Activated T-cell treated with anti-CD3 and anti-CD28 coated beads, Interleukin-2, amount 50 U/mL, for 24 hours (primary cell): ENCODE measurements at places on chromosomes 5 and 9.

GRCh38 chr5:65190328-65191053 is 291.2 kb downstream of the ADAMTS6 start:
- no peak for DNase-seq

DNA sequence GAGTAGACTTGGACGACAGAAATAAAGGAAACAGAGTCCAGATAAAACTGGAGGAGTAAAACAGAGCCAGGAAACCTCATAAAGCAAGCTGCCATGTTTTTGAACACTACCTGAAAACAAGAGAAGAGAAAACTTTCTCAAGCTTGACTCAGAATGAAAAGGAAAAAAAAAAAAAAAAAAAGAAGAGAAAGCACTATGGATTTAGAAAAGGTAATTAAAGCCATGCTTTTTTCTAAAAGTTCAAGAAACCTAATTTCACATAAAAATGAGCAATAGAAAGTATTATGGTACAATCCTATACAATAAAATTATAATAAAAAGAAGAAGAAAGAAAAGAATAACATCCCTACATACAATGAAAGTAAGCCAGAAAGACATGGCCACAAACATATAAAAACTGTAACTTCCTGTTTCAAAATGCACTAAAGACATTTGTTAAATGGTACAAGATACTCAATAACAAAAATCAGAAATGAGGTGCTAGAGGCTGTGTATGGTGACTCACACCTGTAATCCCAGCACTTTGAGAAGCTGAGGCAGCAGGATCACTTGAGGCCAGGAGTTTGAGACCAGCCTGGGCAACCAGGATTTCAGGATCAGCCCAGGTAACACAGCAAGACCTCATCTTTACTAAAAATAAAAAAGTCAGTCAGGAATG is 129.5 kb downstream of the SIL1 start:
- DNase-seq = no peak

DNA sequence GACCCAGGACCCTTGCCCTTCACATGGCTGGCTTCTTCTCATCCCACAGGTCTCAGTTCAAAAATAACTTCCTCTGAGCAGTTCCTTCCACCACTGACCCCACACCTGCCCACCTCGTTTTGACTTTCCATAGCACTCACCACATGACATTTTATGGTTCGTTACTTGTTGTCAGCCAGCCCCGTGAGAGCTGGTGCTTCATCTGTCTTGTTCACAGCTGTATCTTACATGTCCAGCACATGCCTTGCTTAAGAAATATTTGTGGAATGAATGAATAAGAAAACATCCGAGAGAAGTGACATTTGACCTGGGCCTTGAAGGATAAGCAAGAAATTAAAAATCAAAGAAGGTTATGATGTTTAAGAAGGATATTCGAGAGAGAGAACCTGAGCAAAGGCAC is 193.9 kb downstream of the RFK start:
- no peak for DNase-seq

DNA sequence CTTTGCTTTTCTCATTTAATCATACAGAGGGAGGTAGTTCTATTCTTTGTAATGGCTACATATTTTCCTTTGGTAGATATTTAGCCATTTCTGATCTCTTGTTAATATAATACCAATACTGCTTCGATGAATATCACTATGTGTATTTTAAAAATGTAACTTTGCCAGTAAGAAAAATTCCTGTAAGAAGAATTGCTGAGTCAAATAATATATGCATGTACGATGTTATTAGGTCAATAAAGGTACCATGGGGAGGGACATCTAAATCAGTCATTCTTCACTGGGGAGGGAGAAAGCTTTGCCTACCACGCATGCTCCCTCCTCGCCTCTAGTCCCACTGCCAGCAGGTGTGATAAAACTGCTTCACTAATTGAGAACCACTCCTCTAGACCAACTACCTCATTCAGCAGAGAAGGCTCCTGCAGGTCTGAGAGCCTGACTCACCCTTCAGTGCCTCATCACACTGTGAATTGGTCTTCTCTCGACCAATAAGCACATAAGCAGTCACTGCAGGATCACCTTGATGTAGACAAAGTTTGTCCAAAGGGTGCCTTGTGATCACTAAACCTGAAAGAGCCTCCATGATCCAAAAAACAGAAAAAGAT is 56.1 kb upstream of the TBCA start:
- DNase-seq = no peak

GRCh38 chr5:172274951-172275753 is 8.4 kb downstream of the UBTD2 start:
- DNase-seq = peak; percentile 64

- DNase-seq = no peak
These were observed 112.8 kb upstream of the SARDH start for GRCh38 chr9:133850937-133851336.

DNA sequence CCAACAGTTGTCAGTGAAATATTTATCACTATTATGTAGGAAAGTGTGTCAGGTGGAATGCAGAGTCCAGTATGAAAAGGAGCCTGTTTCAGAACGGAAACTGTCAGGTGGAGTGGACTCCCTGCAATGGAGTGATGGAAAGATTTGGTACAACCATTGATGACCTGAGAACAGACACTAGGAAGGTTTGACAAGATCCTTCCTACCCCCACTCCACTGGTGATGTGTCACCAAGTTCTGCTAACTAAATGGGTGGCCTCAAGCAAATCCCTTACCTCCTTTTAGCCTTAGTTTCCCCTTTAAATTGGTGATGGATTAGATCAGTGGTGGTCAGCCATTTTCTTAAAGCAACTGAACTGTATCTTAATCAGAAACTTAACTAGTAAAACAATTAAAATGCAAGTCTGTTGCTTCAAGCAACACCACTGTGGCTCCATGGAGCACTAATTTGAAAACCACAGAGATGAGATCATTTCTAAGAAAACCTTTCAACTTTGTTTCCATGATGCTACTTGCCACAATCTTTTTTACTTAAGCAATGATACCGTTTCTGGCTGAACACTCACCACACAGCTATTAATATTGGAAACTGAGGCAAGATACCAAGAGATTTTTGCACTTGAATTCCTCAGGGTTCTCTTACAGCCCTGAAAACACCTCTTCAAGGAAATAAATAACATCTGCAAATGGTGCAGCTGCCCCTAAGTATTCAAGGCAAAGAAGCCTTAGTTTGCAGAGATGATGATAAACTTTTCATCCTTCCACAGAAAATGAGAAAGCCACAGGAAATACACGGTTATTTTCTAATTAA is 140.6 kb downstream of the ERCC6L2 start:
- no peak for DNase-seq

- DNase-seq = no peak
These were observed 42.4 kb upstream of the ELL2 start for GRCh38 chr5:96004087-96004486.

- no peak for DNase-seq
These were observed 12.6 kb downstream of the CHMP5 start for GRCh38 chr9:33277484-33277883.

- no peak for DNase-seq
These were observed 23.3 kb downstream of the TMEM171 start for GRCh38 chr5:73143716-73144115.

DNA sequence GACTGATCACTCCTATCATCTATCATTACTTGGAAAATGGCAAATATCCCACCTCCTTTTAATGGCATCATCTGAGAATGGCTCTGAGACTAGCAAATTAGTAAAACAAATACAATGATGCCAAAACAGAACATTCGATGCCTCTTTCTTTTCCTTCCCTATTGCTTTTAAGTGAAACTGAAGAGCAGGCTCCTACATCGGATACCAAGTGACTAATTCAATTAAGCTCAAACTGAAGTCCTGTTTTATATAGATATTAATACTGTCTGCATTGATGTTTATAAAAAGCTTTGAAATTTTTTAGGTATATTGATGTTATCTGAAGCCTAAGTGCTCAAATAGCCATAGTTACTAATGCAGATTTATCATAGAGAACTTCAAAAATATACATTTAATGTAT is 43.9 kb downstream of the SAXO1 start:
- DNase-seq = no peak

- DNase-seq = no peak
These were observed 35.7 kb upstream of the RANBP17 start for GRCh38 chr5:170826117-170826516.

DNA sequence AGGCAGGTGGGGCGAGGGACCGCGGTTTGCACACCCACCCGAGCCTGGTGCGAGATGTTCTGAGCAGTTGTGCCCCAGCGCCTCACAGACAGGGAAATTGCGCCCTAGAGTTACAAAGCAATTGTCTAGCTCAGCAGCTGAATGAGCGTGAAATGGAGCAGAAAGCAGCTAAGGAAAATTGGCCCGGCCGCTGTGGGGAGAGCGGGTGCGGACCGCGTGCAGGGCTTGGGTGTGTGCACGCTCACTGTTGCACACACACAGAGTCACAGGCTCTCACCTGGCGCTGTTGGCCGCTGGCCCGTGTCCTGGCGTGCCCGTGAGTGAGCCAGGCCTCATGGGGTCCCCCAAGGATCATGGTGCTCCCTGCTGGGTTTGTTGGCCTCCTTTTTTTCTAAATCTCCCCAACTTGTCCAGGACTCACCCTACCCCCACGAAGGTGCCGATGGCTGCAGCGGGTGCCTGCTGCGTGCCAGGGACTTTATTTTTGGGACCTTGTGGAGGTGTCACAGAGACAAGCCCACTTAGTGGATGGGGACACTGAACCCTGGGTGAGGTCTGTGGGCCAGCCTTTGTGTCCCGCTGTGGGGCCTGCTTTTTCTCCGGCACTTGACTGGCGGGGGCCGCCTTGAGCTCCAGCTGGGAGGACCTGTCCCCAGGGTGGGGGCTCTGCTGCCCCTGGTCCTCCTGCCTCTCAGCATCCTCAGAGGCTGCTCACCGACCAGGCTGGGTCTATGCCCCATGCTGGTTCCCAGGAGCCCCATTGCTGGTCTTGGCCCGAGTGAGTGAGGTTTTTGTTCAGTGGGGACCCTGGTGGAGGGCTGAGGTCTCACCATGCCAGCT is 5.2 kb downstream of the RXRA start:
- no peak for DNase-seq

DNA sequence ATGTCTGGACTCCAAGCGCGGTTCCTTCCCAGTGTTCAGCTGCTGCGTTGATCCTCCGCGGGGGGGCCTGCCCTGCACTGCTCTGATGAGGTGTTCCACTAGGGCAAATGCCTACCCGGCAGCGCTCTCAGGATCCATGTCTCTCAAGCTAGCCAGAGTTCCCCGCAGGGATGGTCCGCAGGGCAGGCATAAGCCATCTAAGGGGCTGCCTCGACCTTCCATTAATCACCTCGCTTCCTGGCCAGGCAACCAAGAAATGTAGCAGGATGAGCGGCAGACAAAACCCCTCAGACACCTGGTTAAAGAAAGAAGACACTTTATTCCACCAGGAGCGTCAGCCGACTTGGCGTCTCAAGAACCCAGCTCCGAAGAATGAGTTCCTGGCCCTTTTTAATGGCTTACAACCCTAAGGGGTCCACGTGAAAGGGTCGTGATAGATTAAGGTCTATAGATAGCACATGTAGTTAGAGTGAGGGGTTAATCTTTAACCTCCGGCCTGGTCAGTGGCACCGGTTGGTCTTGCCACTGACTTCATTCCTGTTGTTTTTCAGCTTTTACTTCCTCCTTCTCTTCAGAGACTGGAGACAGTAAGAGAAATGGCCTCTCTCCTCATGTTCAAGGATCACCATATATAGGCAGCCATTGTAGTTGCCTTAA is 47.2 kb upstream of the COX7C start:
- DNase-seq = no peak

GRCh38 chr5:137629646-137630045 is 106.2 kb downstream of the KLHL3 start:
- peak; percentile 47 for DNase-seq

- no peak for DNase-seq
These were observed 14.8 kb downstream of the NDST1 start for GRCh38 chr5:150522504-150523414.

DNA sequence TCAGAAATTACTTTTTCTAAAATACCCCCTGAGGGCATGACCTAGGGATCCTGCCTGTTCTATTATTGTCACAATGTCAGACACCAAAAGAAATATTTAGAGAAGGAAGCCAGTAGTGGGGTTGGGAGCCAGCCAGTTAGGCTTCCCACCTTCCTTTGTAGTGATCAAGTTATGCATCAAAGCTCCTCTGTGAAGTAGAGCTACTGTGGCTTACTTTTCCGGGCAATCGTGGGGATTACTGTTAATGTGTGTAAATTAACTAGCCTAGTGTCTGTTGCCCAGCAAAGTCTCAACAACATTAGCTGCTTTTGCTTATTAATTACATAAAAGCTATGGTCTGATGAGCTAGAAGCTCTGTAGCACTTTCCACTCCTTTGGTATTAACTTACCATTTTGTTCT is 109.0 kb upstream of the PCAT7 start:
- no peak for DNase-seq

- no peak for DNase-seq
These were observed 407.4 kb upstream of the SEMA6A start for GRCh38 chr5:116982035-116982434.

DNA sequence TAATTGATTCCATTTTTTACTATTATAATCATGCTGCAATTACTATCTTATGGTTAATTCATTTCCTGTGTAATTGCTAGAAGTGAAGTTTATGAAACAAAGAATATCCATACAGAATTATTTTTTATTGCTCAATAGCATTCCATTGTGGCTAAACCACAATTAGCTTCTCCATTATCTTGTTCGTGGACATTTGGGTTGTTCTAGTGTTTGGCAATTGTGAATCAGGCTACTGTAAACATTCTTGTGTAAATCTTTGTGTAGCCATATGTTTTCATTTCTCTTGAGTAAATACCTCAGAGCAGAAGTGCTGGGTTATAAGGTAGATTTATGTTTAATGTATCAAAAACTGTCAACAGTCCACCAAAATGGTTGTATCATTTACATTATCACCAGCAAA is 341.1 kb downstream of the MAT2B start:
- no peak for DNase-seq

DNA sequence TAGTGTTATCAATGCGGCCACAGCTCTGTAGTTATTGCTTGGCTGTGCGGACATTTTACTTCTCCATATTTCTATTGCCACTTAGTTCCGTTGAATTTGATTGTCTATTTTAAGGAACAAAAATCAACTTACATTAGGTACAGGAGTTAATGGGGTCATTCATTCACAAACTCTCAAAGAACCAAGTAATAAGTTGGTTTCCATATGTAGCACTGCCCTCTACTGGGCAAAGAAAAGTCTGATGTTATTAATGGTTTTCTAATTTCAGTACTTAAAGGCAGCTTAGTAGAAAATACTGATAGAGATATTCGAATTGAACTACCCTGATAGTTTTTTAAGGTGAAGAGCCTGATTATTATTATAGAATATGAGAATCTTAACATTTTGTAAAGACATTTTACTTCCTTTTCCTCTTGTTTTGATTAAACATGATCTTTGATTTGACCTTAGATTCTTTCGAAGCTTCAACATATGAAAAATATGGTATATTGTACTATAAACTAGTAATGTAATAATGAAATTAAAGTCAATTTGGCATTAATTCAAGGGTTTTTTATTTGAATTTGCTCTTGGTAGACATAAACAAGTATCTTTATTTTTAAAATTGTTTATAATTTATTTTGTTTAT is 119.5 kb upstream of the CTNND2 start:
- DNase-seq = no peak

- no peak for DNase-seq
These were observed 222.7 kb downstream of the DCP2 start for GRCh38 chr5:113199122-113199905.

DNA sequence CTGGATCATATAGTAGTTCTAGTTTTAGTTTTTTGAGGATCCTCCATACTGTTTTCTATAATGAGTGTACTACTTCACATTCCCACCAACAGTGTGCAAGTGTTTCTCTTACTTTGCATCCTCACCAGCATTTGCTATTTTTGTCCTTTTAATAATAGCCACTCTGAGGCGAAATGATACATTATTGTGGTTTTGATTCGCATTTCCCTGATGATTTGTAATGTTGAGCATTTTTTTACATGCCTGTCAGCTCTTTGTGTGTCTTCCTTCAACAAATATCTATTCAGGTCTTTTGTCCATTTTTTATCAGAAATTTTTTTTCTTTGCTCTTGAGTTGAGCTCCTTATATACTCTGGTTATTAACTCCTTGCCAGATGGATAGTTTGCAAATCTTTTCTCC is 114.0 kb downstream of the ADAMTSL1 start:
- no peak for DNase-seq
